ENCODE measurements at places on chromosomes 1 and 21.

GRCh38 chr1:154014154-154014907 lies 23.8 kb downstream of the RPS27 start:
- no peak for DNase-seq

- DNase-seq, result no peak
These were observed 8.4 kb downstream of the CEPT1 start for GRCh38 chr1:111148376-111148881.

DNA sequence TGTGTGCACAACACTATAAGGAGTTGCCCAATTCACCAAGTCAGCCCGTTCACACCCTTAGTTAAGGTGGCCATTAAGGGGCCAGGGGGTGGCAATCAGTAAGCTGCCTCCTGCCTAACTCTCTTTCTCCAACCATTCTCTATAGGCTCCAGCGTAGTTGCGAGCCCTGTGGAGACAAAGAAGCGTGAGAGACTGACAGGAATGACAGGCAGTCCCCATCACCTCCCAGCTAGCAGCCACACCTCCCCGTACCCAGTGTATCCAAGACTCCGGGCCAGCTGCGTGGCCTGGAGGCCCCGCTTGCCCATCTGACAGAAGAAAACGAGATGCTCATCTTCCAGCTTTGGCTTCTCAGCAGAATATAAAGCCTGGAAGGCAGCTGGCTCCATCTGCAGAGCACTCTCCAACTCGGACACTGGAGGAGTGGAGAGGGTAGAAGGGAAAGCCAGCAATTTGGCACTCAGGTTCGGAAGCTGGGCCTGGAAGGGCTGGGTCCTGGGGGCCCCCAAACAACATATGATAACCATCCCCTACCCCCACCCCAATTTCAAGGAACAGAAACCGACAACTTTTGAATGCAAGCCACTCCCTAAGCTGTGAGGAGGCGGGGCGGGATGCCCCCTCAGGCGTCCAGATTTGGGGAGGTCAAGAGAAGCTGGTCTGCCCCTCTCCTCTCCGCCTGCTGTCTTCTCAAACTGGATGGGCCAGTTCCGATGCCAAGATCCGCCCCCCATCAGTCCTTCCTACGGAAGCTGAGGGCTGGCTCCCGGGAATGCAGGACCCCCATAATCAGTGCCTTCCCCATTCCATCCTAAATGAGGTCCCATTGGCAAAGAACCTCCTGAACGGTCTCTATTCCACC lies 872 bp downstream of the TSTD1 start:
- no peak for DNase-seq

DNA sequence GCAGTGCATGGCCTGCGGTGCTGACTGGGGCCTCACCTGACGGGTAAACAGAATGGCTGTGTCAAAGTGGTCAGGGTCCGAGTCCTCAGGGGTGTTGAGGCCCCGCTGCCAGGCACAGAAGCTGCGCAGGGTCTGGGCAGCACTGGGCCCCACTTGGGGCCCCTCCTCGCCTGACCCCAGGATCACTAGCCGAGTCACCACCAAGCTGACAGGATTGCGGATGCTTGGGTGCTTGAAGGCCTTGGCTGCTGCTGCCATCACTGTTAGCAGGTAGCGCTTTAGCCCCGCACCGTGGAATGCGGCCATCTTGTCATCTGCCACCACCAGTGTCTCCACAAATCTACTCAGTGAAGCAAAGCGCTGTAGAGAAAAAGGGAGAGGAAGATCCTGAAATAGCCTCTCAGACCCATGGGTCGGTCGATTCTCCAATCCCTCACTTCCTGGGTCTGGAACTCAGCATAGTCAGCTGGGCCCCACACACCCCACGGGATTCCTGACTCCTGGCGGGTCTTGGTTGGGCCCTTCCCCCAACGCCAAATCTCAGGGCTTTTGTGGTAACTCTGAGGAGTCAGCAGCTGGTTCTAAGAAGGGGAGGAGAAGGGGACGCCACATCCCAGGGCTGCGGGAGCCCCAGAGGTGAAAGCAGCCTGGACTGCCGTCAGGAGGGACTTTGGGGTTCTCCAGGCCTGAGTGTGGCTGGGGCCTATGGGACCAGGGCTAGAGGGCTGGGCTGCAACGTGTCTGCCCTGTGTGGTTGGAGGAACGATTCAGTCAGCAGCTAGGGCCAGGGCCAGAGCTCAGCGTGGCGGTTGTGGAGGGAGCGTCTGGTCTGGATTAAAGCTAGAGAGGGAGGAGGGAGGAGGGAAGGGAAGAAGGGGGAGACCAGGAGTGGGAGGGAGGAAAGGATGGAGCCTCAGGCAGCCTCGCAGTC lies 2.1 kb downstream of the ADAMTS4 start:
- no peak for DNase-seq

- DNase-seq, result no peak
These were observed 582 bp downstream of the ORC1 start for GRCh38 chr1:52403566-52404115.
